ENCODE measurements at places on chromosomes 5 and 9.

- no peak for DNase-seq
Measured at GRCh38 chr5:42267091-42267490, 156.1 kb upstream of the GHR start.

- DNase-seq = no peak
Measured at GRCh38 chr9:16619402-16619801, 251.1 kb downstream of the BNC2 start.

GRCh38 chr9:105331160-105331559 lies 86.7 kb downstream of the SLC44A1 start:
- DNase-seq = no peak

DNA sequence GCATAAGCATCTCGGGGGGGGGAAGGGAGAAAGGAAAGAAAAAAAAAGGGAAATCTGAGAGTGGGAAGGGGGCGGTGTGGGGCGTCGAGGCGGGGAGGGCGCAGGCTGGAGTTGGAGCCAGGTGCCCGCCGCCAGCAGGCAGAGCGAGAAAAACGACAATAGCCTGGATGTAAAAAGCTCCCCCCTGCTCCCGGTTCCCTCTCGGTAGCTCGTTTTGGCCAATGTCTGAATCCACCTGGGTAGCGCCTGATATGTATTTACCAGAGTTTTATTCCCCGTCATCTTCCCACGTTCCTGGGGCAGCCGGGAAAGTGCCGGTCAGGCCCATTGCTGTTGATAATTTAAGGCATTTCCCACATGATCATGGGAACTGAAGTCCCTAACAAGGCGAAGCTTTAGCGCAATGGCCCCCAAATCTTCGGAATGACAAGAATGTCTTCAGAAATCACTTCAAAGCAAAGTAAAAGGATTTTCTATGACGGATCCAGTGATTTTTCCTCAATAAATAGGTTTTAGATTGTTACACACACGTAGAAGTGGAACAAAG lies 3.0 kb upstream of the OTP start:
- DNase-seq = peak; percentile 88

DNA sequence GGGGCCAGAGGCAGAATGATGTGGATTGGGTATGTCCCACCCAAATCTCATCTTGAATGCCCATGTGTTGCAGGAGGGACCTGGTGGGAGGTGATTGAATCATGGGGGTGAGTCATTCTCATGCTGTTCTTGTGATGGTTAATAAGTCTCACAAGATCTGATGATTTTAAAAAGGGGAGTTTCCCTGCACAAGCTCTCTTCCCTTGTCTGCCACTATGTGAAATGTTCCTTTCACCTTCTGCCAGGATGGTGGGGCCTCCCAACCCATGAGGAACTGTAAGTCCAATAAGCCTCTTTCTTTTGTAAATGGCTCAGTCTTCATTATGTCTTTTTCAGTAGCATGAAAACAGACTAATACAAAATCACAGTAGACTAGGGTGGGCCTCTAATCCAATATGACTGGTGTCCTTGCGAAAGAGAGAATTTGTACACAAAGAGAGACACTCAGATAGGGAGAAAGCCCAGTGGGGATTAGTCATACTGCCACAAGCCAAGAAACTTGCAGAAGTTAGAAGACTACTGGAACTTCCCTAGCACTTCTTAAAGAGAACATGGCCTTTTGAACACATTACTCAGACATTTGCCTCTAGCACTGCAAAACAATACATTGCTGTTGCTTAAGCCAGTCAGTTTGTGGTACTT lies 68.4 kb downstream of the ANXA1 start:
- DNase-seq = no peak

- DNase-seq = peak; percentile 32
Measured at GRCh38 chr5:151083081-151083676, 2.3 kb upstream of the TNIP1 start.

DNA sequence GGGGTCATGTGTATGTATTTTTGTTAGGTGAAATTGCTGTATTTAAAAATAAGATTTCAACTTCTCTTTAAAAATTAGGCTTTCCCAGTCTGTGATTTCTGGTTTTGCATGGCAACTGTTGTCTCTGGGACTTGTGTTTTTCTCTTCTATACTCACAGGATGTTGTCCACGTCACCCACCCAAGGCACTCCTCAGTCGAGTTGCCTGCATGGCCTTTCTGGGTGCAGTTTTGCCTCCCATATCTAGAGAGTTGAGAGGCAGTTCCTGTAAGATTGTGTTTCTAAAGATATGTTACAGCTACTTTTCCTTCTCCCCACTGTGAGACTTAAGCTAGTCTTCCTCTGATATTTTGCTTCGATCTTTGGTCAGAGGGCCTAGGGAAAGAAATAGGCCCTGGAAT lies 2.3 kb upstream of the ASPN start:
- DNase-seq = no peak

DNA sequence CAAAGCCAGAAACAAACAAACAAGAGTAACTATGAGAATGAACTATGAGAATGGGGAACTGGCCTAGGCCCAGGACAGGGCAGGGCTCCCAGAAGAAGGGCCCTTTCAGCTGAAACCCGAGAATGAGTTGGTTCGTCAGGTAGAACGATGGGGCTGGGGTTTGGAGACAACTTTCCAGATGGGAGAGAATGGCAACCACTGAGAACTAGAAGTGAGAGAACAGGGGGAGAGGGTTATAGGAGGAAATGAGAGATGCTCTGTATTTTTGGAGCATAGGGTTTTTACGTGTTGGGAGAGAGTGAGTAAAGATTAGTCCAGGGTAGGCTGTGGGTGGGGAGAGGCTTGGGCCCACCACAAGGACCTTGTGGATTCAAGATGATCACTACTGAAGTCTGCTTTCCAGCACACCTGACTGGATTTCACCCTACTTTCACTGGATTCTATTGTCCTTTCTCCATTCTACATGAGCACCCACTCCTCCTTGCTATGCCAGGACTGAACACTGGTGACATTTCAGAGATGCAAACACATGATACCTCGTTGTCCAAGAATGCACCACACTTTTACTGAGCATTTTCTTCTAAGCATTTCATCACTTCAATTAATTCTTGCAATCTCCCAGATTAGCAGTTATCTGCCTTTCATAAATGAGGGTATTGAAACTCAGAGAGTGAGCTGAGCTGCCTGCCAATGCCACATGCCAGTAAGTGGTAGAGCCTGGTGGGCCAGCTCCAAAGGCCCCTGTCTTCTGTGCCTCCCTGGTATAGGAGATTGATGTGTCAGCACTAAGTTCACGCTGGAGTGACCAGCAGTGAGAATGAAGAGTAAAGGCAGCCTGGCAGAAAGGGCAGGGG lies 3.2 kb upstream of the TMEM268 start:
- DNase-seq = no peak

DNA sequence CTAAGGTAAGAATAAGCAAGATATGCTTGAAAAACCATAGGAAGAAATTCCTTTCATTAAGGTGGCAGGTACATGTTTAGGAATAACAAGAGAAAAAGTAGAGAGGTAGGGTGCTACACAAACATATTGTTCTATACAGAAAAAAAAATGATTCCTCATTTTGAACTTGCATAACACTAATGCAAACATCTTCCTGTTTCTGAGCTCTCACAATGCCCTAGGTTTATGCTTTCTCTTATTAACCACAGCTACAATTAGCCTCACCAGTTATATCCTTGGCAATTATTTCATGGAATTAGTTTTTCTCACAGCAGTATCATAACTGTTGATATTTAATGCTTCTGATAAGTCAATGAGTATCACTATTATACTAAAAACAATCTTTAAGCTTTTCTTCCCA lies 20.7 kb downstream of the CEMIP2 start:
- no peak for DNase-seq

Data from NCI-H187 treated with DMSO at 0.1 percent for 48 hours (cell line).